Epithelial cell of proximal tubule (primary cell): ENCODE measurements at places on chromosomes 16 and 17.

DNA sequence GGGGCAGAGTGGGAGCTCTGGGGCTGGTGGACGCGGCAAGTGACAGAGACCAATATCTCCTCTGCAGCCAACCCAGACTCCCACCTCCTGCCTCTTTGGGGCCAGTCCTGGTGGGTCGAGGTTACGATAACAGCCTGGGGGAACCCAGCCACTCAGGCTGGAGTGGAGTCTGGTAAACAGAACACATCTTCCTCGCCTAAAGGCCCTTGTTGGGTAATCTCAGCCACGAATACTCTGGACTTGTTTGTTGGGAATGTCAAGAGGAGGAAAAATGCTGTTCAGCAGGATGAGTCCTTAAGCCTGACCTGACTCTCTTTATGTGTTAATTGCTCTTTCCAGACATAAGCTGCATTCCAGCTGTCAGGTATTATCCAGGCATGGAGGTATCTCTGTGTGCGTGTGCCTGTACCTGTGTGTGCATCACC lies 8.0 kb upstream of the SPNS2 start:
- DNase-seq, result no peak

DNA sequence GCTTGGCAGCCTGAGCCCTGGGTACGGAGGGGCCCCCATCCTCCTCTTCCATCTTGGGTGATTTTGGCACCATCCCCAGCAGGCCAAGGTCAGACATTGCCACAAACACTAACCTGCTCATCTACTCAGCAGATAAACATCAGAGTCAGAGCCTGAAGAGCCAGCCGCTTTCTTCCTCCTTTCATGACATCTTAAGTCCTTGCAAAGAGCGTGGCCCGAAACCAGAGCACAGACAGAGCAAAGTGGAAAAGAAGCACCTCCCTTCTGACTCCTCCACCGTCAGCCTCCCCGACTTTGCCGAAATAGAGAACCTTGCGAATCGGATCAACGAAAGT lies 60.4 kb upstream of the RPH3AL start:
- DNase-seq, result no peak

GRCh38 chr17:55577687-55578086 lies 66.4 kb upstream of the SMIM36 start:
- DNase-seq, result peak; percentile 16

GRCh38 chr16:71927383-71927782 lies 32.1 kb downstream of the IST1 start:
- peak; percentile 59 for DNase-seq

GRCh38 chr16:82880346-82880745 lies 253.6 kb downstream of the CDH13 start:
- no peak for DNase-seq

DNA sequence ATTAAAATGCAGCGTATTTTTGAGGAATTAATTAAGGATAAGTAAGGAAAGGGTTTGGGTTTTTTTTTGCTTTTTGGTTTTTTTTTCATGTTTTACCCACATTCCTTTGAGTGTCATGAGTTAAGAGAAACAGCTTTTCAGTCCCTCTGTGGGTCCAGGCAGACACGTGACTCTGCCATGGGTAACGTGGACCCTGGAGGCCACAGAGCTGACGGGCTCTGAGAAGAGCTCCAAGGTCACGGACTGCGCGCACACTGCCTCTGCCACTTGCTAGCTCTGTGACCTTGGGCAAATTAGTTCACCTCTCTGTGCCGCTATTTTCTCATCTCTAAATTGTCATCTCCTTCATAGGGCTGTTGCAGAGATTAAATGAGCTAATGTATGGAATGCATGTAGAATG lies 588.2 kb upstream of the CDH11 start:
- DNase-seq, result no peak

GRCh38 chr16:57559072-57559790 lies 16.8 kb downstream of the ADGRG5 start:
- no peak for DNase-seq
